ENCODE measurements at places on chromosomes 4 and X. TPM values are rescaled to one million over a fixed set of nuclear protein-coding genes. Genes with fewer than 3 reads are reported as not detected.

Gene AKAP4
- not detected for total RNA-seq

Gene TGIF2LX
- not detected for total RNA-seq

Gene PDE6B
- total RNA-seq, result 0.22 TPM

Gene NAP1L3
- total RNA-seq, result 7.1 TPM

Gene MAGEA4
- not detected for total RNA-seq

Gene WDR13
- total RNA-seq, result 87.4 TPM

Gene WNK3
- total RNA-seq, result 0.87 TPM

Gene GRIPAP1
- total RNA-seq, result 29.9 TPM

Gene MCF2
- total RNA-seq, result not detected

Gene MID2
- 15.1 TPM for total RNA-seq

Gene ZAR1
- under 0.01 TPM for total RNA-seq

Gene CXCL10
- total RNA-seq, result not detected

Gene HTR2C
- total RNA-seq, result under 0.01 TPM

Gene GDPD2
- total RNA-seq, result not detected

Gene MAGEB1
- not detected for total RNA-seq

Gene MTTP
- not detected for total RNA-seq

Gene TMEM192
- 7.9 TPM for total RNA-seq

Gene EDA
- total RNA-seq, result 1.1 TPM

Gene ZXDA
- total RNA-seq, result 5.3 TPM

Gene SLC25A5
- total RNA-seq, result 181 TPM

Gene CT45A10
- not detected for total RNA-seq

Gene FDCSP
- total RNA-seq, result not detected

Gene SSX2
- total RNA-seq, result not detected

Gene FAM9B
- total RNA-seq, result not detected

Gene TRIM60
- not detected for total RNA-seq

Gene RHOH
- total RNA-seq, result not detected

Gene GPC4
- total RNA-seq, result 2.2 TPM

Gene UBQLN2
- total RNA-seq, result 9.3 TPM

Gene DCAF12L1
- not detected for total RNA-seq

Gene ZNF81
- total RNA-seq, result 6.2 TPM

Gene SNCA
- total RNA-seq, result 21.2 TPM

Gene ANOS1
- 7.9 TPM for total RNA-seq

Gene PPBP
- not detected for total RNA-seq

Gene FAM9C
- 0.12 TPM for total RNA-seq

Measured in uterine smooth muscle cell (primary cell).